ENCODE measurements at places on chromosomes 7 and 10.

DNA sequence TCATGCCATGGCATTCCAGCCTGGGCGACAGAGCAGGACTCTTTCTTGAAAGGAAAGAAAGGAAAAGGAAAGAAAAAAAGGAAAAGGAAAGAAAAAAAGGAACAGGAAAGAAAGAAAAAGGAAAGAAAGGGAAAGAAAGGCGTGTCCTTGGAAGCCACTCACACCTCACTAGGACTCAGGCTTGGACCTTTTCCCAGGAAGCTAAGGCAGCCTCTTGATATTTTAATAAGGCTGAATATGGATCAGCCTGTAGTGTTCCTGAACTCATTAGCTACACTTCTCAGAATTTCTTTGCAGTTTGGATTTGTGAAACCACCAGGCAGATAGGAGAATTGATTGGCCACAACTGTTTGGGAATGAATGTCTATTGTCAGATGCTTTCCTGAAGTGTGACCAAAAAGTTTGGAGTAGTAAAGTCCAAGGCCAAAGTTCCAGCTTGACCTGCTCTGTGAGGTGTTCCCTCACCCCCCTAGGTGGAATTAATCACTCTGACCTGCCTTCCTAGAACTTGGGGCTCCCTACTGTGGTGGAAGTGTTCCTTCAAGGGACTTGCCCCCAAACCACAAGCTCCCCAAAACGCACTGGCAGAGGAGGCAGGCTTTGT, 7.1 kb upstream of the MALSU1 start:
- no peak for DNase-seq

DNA sequence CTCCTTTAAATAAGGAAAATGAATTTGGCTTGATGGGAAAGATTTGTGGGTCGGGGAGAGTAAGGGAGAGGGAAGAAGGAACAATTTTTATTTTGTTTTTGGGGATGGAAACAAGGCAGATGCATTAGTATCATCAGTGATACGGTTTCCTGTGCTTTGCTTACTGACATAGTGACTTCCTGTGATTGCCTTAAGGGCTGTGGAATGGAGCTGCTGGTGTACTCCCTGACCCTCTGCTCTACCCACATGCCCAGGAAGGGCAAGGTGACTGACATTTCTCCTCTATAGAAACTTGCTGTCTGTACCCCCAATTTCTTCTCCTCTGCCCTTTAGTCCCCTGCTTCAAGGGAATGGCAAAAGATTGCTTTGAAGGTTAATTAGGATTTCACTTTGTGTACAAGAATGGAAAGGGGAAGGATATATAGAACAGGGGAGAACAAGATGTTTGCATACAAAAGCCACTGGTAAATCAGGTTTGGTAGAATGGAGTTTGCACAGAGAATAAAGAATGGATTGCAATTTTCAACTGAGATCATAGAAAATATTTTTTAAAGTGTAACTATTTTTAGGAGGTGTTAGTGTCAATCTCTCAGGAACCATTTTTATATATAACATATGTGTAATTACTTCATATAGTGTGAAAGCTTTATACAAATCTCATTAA, 129.0 kb upstream of the AGR3 start:
- no peak for DNase-seq

DNA sequence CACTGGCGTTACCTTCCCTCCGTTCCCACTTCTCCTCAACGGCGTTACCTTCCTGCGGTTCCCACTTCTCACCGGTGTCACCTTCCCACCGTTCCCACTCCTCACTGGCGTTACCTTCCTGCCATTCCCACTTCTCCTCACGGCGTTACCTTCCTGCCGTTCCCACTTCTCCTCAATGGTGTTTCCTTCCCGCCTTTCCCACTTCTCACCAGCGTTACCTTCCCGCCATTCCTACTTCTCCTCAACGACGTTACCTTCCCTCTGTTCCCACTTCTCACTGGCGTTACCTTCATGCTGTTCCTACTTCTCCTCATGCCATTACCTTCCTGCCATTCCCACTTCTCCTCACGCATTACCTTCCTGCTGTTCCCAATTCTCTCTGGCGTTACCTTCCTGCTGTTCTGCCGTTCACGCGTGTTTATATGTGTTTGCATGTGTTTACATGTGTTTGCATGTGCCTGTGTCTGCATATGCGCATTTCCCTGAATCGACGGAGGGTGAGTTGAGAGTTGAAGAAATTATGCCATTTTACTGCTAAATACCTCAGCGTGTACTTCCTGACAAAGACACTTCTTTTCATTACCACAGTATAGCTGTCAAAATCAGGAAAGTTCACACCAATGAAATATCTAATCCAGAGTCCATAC, 23.2 kb upstream of the CFAP46 start:
- no peak for DNase-seq

GRCh38 chr7:19971956-19972355, 198.5 kb upstream of the TMEM196 start:
- no peak for DNase-seq

GRCh38 chr7:28813243-28813962, 144.7 kb downstream of the TRIL start:
- no peak for DNase-seq

GRCh38 chr10:105139363-105139896, 498.3 kb downstream of the SORCS3 start:
- no peak for DNase-seq

GRCh38 chr10:132243626-132244025, 56.9 kb downstream of the DPYSL4 start:
- no peak for DNase-seq

DNA sequence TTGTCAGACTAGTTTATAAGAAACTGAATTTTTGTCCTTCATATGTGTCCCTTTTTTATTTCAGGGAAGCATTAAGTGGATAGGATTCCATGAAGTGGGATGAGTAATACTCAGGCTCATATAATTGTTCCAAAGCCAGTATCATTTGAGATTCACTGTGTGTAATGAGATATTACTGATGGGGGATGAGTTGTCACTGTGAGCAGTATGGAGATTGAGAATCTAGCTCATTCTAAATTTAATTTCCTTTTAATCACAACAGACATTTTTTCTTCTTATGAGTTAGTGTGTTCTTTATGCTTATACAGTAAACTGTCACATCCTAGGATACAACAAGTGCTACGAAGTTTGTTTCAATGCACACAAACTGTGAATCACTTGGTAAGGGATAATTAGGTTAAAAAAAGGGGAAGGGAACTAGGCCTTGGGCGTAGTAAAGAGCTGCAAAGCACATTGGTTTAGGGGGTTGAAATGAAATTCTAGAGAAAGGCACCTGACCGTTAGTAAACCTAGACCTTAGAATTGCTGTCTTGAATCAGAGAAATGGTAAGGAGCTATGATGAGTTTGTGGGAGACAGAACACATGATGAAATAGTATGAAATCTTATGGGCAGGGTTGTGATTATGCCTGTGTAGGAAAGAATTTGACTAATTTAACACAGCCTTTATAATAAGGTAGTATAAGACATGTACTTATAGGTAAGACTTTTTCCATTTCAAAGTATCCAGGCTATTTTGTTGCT, 153.4 kb downstream of the MLLT10 start:
- no peak for DNase-seq

DNA sequence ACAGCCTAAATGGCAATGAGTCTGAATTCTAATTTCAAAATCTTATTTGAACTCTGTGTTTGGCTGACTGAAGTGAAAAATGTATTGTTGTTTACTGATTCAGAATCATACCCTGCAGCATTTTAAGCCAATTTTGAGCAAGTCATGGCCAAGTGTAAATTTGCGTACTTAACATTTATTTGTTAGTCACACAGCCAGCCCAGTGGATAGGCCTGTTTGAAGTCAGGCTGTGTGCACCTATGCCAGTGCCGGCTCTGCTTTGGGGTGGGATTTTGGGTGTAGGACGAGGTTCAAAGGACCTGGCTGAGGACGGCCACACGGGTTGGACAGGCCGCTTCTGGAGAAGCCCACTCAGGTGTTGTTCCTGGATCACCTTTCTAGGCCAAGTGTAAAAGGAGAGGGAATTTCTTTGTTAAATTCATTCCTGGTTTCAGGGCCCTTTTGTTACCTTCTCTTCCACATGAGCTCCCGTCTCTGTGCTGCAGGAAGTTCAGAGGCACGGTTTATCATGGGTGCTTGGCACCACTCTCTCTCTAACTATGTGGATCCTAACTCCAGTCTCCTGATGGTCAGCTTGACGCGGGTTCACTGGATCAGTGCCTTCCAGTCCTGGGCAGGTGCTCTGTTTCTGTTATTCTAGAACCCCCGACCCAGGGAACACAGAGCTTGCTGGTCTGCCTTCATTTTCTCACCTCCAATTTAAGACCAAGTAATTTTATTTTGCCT, 84.7 kb downstream of the CCNY start:
- DNase-seq, result no peak

DNA sequence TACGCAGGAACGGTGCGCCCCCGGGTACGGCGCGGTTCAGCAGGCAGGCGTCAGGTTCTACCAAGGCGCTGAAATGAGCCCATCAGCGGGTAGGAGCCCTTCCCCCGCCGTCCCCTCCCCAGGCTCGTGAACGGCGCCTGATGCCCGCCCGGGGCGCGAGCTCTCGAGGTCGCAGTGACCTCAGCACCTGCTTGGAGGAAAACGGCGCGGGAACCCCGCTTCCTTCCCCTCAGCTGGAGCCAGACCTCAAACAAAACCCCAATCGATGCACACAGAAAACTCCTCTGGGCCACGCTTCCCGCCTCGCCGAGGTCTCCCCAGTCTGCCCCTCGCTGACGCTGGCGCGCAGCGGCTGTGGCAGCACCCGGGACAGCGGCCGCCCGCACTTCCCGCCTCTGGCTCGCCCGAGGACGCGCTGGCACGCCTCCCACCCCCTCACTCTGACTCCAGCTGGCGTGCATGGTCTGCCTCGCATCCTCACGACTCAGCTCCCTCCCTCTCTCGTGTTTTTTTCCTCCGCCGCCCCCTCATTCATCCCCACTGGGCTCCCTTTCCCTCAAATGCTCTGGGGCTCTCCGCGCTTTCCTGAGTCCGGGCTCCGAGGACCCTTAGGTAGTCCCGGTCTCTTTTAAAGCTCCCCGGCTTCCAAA, 514 bp upstream of the GAD2 start:
- DNase-seq, result no peak

- DNase-seq, result no peak
These were observed 341.7 kb downstream of the PRPF18 start for GRCh38 chr10:13928451-13928850.

GRCh38 chr7:126608339-126608776, 644.4 kb downstream of the GRM8 start:
- DNase-seq, result no peak

GRCh38 chr7:40200791-40201190, 66.0 kb downstream of the SUGCT start:
- DNase-seq, result no peak

DNA sequence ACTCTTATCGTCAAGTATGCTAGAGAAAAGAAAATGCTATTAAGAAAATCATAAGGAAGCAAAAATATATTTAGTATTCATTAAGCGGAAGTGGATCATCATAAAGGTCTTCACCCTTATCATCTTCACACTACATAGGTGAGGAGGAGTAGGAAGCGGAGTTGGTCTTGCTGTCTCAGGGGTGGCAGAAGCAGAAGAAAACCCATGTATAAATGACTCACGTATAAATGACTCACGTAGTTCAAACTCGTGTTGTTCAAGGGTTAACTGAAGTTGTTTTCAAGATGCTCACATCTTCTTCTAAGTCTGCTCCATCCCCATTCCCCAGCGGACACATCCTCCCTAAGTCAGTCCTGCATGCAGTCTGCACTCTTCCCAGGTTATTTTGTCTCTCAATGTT, 72.4 kb downstream of the SFMBT2 start:
- no peak for DNase-seq

GRCh38 chr7:2266911-2267310, 24.9 kb downstream of the NUDT1 start:
- no peak for DNase-seq

Measured in activated CD8-positive, alpha-beta memory T cell treated with anti-CD3 and anti-CD28 coated beads for 1 hour (primary cell).